Activated CD4-positive, alpha-beta memory T cell treated with anti-CD3 and anti-CD28 coated beads for 36 hours (primary cell): ENCODE measurements at places on chromosomes 3 and 15. TPM values are rescaled to one million over a fixed set of nuclear protein-coding genes. Genes with fewer than 3 reads are reported as not detected.

GRCh38 chr15:39919748-39920509 is at the start of gene GPR176:
Gene GPR176, minus strand, starts transcription at chr15:39920266. Its CDS starts 240 bp downstream, at chr15:39920026.
- peak; percentile 40 for DNase-seq

- DNase-seq = no peak
Measured at GRCh38 chr15:52733088-52733487, 53.9 kb upstream of the ATOSA start.

- DNase-seq = no peak
Measured at GRCh38 chr3:147355084-147355752, 51.1 kb downstream of the ZIC4 start.

DNA sequence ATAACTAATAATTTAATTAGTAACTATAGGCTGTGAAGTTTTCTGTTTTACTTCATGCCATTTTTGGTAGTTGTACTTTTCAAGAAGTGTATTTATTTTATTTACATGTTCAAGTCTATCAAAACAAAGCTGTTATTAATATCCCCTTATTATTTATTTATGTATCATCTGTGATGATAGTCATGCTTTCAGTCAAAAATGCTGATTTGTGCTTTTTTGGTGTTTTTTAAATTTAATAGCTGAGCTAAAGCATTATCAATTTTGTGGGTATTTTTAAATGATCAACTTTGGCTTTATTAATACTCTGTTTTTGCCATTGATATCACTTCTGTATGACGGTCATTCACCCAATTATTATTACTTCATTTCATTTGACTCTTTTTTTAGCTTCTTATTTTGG is 1229.2 kb upstream of the CADM2 start:
- DNase-seq = no peak

DNA sequence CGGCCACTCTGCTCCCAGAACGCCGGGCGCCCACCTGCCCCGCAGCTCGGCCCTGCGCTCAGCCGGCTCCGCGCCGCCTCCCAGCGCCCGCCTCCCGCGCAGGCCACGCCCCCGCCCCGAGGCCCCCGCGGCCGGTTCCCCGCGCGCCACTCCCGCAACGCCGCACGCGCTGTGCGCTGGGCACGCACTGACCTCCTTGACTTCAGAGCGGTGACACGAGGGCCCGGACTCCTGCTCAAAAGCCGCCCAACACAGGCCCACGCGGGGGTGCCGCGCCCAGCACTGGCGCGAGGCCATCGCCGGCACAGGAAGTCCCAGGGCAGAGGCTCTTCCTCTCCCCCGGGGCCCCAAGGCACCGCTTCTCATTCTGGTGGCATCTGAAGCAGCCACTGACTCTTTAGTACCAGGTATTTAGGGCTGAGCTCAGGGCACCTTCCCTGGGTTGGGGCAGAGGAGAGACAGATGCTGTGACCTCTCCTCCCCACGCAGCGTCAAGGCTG is 12.4 kb downstream of the TNK2 start:
- DNase-seq = peak; percentile 75

DNA sequence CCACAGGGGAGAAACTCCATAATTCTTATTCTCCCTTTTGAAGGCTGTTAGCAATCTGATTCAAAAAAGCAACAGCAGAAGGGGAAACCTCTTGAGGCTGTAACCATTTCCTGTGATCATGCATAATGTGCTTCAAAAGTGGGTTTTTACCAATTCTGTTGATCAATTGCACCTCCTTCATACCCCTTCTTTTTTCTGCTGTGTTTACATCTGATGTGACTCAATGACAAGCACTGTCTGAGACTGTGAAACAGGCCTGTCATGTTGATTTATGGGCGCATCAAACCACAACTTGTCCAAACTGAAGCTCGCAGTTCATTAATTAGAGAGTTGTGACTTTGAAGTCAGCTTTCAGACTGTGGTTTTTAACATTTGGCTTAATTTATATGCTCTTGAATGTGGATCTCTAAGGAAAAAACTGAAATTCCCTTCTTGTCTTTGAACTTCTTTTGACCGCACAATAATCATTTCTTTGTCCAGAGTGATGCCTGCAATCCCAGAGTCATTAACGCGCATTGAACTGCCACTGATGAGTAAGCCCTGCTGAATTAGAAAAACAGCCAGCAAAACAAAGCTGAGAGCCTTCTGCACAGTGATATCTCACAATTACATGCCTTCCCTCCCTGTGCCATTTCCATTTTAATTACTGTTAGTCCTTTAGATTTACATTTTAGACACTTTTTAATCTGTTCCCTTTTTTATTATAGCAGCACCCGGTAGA is 532.8 kb downstream of the FOXP1 start:
- DNase-seq = peak; percentile 61

TEX9 gene
- 1.6 TPM for total RNA-seq

KBTBD13 gene
- total RNA-seq = not detected

TUSC7 gene
- not detected for total RNA-seq

VPS39 gene
- total RNA-seq = 52.6 TPM
